A549 (cell line): ENCODE measurements at places on chromosomes 2 and 18.
A peak's percentile ranks its signal among the peaks of the same experiment; 100 is the strongest.

DNA sequence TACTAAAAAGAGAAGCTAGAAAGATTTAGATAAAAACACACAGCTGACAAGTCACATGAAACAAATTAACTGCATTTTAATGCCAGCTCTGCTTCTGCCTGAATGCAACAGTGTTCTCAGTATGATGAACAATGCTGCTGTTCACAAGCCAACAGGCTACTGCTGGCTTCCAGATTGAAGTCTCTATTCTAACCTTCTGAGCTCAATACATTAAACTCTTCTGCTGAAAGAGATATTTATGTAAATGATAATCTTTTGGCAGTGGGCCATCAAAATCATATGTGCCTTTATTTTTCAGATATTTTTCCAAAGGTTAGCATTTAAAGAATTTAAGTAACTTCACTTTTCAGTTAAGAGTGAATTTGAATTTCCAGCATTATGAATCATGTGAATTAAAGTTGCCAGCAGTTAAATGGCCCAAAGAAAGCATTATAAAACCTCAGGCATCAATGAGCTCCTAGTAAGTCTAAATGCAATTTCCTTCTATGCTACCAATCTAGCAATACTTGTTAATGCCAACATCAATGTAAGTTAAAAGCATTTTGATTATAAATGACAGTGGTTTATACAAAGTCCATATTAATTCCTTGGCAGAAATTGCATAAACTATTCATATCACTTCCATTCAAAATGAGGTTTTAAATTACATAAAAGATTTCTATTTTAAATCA is 72.4 kb downstream of the ID2 start:
- no peak for DNase-seq

- no peak for DNase-seq
Observed at GRCh38 chr2:16566701-16567100, 98.9 kb downstream of the CYRIA start.

DNA sequence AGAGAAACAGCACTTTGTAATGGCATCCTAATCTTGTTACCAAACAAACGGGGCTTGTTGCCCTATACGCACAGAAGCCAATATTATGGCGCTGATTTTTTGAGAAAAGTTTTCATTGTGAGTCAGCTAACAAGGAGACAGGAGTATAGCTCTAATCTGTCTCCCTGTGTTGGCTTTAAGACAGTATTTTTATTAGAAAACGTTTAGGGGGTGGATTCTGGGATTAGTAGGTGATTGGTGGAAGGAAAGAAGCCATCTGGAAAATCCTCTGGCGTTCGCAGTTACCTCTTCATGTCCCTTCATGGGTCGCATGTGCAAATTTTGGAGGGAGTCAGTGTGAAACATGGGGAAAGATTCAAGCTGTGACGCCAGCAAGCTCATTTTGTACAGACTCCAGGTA is 698 bp upstream of the TMEM237 start:
- DNase-seq = no peak

GRCh38 chr2:72340665-72341064 is 193.0 kb upstream of the CYP26B1 start:
- DNase-seq = no peak

GRCh38 chr2:239173301-239173700 is 227.5 kb downstream of the HDAC4 start:
- no peak for DNase-seq

DNA sequence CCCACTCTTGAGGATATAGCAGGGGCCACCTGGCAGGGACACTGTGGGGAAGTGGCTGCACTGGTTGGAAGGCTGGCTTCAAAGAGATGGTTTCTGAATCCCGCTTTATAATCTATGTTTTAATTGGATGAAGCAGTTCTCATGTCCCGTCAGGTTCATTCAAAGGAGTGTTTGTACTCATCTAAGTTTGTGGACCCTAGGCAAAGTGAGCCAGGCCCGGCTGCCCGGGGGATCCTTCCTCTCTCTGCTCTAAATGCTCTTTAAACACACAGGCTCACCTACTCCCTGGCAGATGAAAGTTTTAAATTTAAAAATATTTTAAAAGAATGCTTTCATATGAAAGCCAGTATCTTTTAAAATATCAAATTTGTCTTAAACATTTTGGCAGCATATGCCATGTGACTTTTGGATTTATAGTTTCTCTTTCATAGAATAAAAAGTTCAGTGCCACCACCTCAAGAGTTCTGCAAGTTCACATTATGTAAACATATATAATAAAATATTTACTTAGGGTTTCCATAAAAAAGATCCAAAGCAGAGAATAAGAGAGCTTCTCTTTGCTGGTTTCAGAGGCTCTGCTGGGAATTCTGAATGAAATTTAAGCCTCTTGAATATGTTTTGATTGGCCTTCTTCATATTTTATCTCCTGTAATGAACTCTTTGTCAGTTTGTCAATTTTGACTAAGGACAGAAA is 143.5 kb upstream of the ALPP start:
- DNase-seq = no peak

- no peak for DNase-seq
Observed at GRCh38 chr2:169001116-169001815, 29.9 kb downstream of the ABCB11 start.

DNA sequence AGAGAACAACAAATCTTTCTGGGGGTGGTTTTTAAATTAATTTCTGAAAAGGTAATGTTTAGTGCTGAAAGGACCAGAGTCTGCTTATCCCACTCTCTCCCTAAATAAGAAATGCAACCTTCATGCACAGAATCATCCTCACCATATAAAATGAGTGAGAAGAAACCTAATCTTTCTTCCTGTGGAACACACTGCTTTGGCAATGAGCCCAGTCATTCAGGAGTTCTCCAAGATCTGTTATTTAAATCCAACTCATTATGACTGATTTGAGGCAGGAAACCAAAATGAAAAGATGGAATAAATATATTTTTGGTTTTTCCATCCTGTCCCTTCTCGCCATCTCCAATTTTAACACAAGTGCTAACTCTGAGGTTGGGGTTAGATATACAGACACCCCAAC is 228.3 kb downstream of the SRBD1 start:
- DNase-seq = no peak

- DNase-seq = no peak
Observed at GRCh38 chr2:24210106-24210455, 35.2 kb downstream of the FAM228A start.

- no peak for DNase-seq
Observed at GRCh38 chr2:164624316-164624715, 3.0 kb upstream of the GRB14 start.

DNA sequence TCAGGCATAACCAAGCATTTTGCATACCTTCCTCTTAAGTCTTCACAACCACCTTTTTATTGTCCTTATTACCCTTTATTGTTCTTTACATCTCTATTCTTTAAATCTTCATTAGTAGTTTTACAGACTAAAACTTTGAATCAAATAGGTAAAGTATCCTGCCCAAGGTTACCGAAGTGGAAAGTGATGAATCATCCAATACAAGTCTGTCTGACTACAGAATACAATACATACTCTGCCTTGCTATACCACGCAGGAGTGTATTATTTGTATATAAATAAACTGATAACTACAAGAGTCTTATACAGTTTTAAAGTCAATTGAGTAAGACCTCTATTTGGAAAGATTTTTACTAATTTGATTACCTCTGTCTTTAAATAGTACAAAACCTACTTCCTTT is 196.0 kb downstream of the ZEB2 start:
- no peak for DNase-seq

- no peak for DNase-seq
Observed at GRCh38 chr18:67670024-67670543, 153.6 kb upstream of the DSEL start.

DNA sequence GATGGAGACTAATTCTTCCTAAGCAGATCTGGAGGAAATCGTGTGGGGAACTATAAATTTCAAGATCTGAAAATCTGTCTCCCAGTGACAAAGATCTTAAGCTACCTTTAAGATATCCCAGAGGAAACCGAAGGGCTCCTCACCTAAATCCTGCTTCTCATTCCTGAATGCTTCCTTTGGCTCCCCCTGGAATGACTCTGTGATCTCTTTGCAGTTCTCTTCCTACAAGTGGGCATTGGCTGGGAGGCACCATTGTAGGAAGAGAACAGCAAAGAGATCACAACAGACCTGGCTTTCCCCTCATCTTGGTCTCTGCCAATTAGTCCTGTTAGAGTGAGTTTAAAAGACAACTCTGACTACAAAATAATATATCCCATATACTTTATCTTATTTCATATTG is 70.0 kb upstream of the KCNH7 start:
- DNase-seq = no peak

GRCh38 chr2:37885329-37885993 is 39.6 kb upstream of the RMDN2 start:
- no peak for DNase-seq

DNA sequence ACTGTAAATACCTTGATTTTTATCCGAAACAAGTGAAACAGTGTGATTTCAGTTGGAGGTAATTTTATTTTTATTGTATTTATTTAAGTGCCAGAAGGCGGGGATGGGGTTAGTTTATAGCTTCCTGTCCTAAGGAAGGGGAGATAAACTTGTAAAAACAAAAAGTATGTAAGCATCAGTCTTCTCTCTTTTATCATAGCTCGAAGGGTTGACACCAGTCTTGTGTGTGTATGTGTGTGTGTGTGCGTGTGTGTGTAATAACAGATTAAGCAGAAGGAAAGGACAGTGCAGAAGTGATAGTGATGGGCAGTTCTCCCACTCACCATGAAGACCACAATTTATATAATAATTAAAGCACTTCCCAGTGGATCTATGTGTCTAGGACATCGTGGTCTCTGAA is 793.3 kb downstream of the PLCL1 start:
- DNase-seq = no peak

DNA sequence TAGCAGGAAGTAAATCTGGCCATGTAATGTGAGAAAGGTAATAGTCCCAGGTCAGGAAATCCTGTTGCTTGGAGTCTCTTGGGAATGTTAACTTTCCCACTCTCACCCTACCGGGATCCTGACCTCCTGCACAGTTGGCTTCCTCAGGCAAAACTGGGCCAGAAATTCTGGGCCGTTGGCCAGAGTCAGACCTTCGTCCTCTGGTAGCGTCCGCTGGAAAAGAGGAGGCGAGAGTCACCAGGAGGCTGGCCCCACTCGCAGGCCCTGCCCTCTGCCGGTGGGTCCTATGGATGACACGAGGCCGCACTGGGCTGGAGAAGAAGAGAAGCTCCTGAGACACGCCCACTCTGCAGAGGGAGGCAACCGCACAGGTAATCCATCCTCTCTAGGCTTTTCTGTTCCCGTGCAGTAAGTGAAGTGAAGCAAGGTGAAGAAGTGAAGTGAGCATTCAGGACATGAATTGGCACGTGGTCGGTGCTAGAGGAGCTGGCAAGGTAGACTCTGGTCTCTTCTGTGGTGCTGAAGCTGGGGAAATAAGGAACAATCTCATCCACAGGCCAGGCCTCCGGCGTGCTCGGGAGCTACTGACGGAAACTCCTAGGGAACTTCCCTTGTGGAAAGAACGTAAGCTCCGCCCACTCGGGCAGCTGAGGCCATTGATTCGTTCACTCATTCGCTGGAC is 182.7 kb upstream of the GLI2 start:
- DNase-seq = peak; percentile 78
